Smooth muscle cell of the brain vasculature (primary cell): ENCODE measurements at places on chromosomes 13 and 19.

- DNase-seq, result no peak
Observed at GRCh38 chr19:42052241-42052863, 17.7 kb downstream of the GRIK5 start.

DNA sequence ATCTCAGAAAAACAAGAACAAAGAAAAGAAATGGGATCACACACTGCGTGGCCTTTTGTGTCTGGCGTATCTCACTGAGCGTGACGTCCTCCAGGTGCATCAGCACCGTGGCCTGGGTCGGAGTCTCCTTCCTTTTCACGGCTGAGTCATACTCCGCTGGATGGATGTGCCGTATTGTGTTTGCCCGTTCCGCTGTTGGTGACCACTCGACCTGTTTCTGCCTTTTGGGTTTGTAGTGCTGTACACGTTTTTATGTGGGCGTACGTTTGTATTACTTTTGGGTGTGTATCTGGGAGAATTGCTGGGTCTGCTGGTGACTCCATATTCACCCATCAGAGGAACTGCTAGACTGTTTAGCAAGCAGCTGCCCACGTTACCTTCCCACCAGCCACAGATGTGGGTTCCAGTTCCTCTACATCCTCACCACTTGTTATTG is 11.4 kb downstream of the ARID3A start:
- no peak for DNase-seq

- no peak for DNase-seq
Observed at GRCh38 chr13:25699600-25699999, 327.8 kb downstream of the ATP8A2 start.

GRCh38 chr13:65453982-65454381 is 1776.2 kb downstream of the PCDH9 start:
- DNase-seq, result no peak

DNA sequence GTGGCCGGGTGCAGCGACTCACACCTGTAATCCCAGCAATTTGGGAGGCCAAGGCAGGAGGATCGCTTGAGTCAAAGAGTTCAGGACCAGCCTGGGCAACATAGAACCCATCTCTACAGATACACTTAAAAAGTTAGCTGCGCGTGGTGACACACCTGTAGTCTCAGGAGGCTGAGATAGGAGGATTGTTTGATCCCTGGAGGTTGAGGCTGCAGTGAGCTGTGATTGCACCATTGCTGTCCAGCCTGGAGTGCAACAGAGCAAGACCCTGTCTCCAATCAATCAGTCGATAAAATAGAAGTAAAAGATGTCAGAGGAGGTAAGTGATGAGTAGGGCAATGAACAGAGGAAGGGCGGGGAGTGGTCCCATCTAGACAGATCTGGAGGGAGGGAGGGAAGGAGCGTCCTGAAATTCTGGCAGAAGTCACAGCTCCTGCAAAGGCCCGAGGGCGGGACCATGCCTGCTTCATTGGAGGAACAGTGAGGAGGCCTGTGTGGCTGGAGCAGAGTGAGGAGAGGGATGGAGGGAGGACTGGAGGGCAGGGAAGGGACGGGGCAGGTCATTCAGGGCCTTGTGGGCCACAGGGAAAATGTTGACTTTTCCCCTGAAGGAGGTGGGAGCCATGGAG is 9.7 kb downstream of the SMIM24 start:
- DNase-seq, result no peak

DNA sequence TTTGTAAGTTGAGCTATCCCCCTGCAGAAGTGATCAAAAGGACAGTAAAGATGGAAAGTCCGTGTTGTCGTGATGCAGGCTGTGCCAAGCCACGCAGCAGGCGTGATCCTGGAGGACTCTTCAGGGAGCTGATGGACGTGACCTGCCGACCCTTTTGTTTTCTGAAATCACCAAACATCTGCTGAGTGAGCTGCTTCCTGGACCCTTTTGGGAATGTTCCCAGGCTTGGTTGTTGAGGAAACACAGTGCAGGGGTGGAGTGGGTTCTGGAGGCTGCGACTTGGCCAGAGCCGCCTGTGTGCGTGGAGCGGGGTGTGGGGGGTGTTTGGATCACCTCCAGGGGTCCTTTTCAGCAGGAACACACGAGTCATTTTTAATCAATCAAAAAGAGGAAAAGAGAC is 15.4 kb upstream of the CPAMD8 start:
- peak; percentile 88 for DNase-seq

GRCh38 chr13:25738342-25739196 is 313.2 kb downstream of the SHISA2 start:
- DNase-seq, result no peak

- no peak for DNase-seq
Observed at GRCh38 chr19:44757735-44758505, 9.4 kb downstream of the BCL3 start.

GRCh38 chr13:32315238-32316027 is at the start of the genes BRCA2 and ZAR1L:
Gene BRCA2, plus strand, starts transcription at chr13:32315508. Its CDS starts 953 bp downstream, at chr13:32316461.
Gene ZAR1L, minus strand, starts transcription at chr13:32315363. Its CDS starts 3,438 bp downstream, at chr13:32311925.
- peak; percentile 63 for DNase-seq

- DNase-seq, result no peak
Observed at GRCh38 chr13:103168901-103169508, 102.8 kb upstream of the SLC10A2 start.

GRCh38 chr13:108313382-108313781 is 43.9 kb downstream of the TNFSF13B start:
- DNase-seq, result no peak

DNA sequence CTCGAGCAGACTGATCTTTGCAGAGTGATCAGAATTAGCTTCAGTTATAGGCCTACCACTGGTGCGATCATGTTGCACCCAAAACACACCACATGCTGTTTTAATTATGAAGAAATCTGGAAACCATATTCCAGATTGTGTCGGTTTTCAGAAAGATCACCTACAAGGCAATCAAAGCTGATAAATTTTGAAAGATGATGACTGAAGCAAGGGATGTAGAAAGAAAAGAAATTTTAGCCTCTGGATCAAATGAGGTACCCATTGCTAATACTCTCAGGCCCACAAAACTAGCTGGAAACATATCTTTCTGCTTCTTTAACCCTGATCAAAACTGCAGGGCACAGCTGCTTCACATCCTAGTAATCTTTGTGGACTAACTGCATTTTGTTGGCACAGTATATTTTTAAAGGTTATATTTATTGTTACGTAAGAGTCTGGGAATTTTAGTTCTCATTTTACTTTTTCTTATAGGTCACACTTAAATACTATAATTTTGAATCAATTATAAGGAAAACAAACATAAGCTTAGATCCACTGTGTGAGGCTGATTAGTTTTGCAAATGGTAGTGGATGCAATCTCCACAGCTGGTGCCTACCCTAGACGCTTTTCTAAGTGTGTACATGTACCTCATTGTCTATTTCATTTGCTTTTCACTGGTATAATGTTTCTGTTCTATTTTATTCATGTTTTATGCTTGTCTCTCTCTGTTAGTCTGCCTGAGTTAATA is 150.9 kb downstream of the RGCC start:
- DNase-seq, result no peak

- DNase-seq, result no peak
Observed at GRCh38 chr19:34254698-34255432, 511 bp downstream of the GARRE1 start.

- no peak for DNase-seq
Observed at GRCh38 chr19:40348961-40349507, 539 bp downstream of the PLD3 start.

DNA sequence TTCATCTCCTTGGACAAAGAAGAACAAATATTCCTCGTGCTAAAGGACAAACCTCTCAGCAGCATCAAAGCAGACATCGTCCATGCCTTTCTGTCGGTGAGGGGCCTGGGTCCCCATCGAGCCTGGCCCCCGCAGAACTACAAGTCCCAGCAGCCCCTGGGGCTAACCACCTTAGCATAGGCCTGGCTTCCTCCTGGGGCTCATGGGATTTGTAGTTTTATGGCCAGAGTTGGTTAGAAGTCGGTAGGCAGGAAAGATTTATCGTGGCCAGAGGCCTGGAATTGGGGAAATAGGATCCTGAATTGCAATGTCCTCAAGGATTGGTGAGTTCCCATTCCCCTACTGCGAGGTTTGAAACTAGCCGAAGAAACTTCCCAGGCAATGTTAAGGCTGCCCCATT is 19.6 kb downstream of the TMEM150B start:
- DNase-seq, result no peak

DNA sequence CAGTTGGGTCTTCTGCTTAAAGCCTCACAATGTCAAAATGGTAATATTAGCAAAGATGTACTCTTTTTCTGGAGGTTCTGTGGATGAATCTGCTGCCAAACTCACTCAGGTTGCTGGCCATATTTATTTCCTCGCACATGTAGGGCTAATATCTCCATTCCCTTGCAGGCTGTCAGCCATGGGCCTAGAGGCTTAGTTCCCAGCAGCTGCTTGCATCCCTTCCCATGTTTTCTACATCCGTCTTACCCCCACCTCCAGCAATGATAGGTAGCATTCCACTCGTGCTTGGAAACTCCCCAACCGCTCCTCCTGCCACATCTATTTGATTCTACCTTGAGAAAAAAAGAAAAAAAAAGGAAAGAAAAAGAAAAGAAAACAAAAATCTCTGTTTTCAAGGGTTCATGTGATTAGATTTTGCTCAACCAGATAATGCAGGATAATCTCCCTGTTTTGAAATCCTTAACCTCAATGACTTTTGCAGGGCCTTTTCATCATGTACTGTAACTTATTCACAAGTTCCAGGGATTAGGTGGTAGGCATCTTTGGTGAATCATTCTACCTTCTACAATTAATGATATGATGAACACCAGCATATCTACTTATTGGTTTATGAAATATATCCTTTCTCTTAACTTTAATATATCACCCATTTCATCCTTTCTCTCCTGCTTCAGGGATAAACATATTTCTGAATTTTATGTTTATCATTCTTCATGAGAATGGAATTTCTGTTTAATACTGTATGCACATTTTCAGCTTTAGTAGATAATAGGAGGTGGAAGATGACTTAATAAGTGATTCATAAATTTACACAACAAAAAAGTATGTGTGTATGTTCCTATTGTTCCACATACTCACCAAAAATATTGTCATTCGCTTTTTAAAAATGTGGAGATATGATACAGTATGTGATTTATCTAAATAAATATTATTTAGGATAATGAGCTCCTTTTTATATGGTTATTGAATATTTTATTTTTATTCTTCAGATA is 931.9 kb downstream of the SLITRK5 start:
- no peak for DNase-seq

GRCh38 chr13:107421028-107421427 is 794.3 kb downstream of the LIG4 start:
- no peak for DNase-seq

GRCh38 chr13:33932769-33933406 is 114.9 kb downstream of the RFC3 start:
- DNase-seq, result no peak

GRCh38 chr13:80149736-80150135 is 191.2 kb downstream of the SPRY2 start:
- DNase-seq, result no peak

DNA sequence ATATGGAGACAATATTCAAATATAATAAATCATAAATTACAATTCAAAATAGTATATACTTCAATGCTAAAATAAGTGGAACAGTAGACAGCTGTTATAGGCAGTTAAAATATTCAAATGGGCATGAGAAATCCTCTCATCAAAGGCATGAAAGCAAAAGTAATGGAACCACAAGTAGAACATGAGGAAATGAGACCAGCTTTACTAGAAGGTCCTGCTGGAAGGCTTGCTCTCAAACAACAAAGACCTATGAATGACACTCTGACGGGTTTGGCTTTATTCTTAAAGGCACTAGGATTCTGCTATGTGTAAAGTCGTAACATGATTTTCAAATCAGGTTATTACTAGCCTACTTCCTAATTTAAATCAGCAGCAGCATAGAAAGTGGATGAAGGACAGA is 148.1 kb downstream of the VWA8 start:
- no peak for DNase-seq

- DNase-seq, result no peak
Observed at GRCh38 chr19:55173714-55174409, 6.2 kb downstream of the SYT5 start.

GRCh38 chr19:47587295-47587694 is 14.3 kb upstream of the ZNF541 start:
- no peak for DNase-seq

DNA sequence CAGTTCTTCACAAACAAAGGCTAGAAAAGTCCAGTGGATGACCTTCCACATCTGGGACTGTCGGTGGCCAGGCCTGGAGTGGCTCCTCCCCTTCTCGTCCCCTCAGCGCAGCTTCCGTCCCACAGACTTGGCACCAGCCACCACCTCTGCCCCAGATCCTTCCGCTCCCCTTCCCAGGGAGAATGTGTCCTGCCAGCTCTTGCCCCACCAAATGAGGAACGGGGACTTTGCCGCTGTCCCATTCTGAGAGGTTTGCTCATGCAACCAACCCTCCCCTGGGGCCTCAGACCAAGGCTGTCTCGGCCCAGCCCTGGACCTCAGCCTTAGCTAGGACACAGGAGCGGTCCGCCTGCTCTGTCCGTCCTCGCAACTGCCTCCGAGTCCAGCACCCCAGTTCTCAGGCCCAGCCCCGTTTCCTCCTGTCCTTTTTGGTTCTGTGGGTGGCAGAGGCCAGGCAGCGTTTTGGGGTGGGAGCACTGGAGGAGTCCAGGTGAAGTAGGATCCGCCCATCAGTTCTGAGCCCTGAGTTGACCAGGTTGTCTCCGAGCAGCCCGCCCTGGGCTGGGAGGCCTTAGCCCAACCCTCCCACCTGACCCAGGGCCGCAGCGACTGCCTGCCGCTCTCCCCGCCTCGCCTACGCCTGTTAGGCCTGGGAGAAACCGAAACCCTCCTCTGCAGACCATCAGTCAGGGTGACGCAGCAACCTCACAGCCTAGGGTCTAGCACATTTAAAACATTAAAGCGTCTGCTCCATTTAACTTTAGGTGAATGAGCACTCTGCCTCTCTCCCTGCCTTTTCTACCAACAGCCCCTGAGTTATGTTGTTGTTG is 284.3 kb downstream of the FOXO1 start:
- DNase-seq, result no peak

GRCh38 chr19:4352701-4353121 is 9.3 kb downstream of the MPND start:
- peak; percentile 49 for DNase-seq

DNA sequence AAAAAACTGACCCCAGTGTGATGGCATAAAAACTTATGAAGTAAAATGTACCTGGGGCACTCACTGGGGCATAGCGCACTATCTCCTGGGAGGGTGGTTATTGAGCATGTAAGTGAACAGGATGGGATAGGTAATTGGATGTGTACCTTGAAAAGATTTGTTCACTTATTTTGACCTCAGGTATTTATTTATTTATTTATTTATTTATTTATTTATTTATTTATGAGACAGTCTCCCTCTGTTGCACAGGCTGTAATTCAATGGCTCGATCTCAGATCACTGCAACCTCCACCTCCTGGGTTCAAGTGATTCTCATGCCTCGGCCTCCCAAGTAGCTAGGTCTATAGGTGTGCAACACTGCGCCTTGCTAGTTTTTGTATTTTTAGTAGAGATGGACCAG is 5.9 kb upstream of the ZNF626 start:
- no peak for DNase-seq

GRCh38 chr13:98022210-98022609 is 68.7 kb downstream of the IPO5 start:
- no peak for DNase-seq

- DNase-seq, result no peak
Observed at GRCh38 chr19:7149956-7150705, 80.6 kb downstream of the ZNF557 start.

GRCh38 chr19:49543032-49543431 is 15.2 kb downstream of the RCN3 start:
- no peak for DNase-seq

GRCh38 chr13:47258384-47258783 is 361.5 kb upstream of the HTR2A start:
- no peak for DNase-seq

GRCh38 chr13:33518452-33518851 is 232.9 kb upstream of the STARD13 start:
- no peak for DNase-seq
